WERI-Rb-1 (cell line): ENCODE measurements at places on chromosomes 6 and 20.
A peak's percentile ranks its signal among the peaks of the same experiment; 100 is the strongest.

DNA sequence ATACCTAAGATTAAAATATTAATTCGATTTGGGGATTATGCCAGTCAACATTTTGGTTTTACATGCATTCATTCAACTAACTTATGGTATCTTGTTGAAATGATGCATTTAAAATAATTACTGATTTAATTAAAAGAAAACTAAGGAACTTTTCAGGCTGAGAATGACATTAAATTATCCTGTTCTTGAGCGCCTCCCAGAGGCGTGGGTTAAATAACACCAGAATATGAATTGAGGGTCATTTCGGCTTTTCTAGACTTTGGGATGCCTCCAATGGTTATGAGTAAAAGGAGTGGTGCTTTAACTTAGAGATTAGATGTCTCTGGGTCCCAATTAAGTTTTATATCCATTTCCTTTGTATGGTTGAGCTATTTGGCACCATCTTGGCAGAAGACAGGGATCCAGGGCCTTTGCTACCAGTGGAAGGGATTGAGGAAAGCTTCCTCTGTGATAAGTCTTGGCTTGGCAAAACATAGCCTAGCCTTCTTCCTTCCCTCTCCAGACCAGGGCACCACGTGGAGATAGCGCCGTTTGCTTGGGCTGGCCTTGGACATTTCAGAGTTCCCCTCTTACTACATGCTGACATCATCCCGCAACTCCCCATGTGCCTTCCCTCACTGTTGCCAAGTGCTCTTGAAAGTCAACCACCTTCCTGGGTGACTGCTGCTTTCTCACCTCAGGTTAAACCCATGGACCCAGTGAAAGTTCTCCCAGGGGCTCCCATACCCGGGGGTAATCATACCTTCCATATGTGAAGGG lies 28.7 kb downstream of the GNAS start:
- DNase-seq: no peak

DNA sequence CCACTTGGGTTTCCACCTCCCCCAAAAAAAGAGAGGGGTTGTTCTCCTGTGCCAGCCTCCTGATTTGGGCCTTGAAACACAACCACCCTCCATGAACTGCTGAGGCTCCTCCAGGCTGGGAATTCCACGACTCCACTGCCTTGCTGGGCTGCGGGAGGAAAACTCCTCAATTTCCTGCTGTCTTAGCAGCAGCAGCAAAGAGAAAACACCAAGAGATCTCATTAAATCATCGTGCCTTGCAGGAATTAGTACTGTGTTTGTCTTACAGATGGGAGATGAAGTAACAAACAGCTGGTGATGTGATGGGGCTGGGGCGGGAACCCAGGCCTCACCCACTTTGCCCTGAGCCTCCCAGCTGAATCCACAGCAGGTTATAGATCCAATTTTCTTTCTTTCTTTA lies 29.0 kb downstream of the BPIFB1 start:
- no peak for DNase-seq

- no peak for DNase-seq
These were observed 255.6 kb upstream of the ZFP64 start for GRCh38 chr20:52447225-52447551.

DNA sequence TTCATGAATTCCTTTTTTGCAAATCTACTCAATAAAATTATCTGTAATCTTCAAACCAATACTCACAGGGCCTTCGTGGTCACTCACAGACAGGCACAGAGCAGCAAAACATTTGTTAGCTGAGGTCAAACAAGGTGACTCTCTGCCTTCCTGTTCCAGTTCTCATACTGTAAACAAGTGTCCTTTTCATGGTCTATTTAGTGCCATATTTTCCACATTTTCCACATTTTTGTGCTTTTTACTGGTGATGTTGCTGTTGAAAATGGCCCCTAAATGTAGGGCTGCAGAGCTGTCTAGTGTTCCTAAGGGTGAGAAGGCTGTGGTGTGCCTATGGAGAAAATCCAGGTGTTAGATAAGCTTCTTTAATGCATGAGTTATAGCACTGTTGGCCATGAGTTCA lies 133.1 kb upstream of the COL21A1 start:
- DNase-seq: no peak

- no peak for DNase-seq
These were observed 1.1 kb upstream of the SLC32A1 start for GRCh38 chr20:38723017-38723847.

GRCh38 chr6:111437573-111437972 lies 45.4 kb downstream of the REV3L start:
- DNase-seq: no peak

GRCh38 chr6:79895382-79896074 lies 51.8 kb downstream of the ELOVL4 start:
- no peak for DNase-seq

- DNase-seq: no peak
These were observed 62.3 kb downstream of the SNX9 start for GRCh38 chr6:157885211-157885788.

- peak; percentile 35 for DNase-seq
These were observed 48.9 kb downstream of the DCBLD1 start for GRCh38 chr6:117531346-117531745.

DNA sequence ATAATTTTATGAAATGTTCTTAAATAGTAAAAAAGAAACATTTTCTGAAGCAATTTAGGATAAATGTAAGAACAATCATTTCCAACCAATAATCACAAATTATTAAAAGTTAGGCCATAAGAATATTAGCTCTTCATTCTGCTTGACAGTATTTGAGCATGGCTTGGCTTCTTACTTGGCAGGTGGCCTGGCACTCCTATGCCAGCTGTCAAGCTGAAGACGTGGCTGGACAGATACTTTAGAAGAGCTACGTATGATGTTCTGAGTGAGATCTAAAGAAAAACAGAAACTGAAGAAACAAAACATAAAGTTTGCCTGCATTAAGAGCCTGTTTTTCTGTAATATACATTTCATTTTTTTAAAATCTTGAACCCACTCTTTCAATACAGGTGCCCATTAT lies 438.9 kb downstream of the GRIK2 start:
- DNase-seq: no peak

DNA sequence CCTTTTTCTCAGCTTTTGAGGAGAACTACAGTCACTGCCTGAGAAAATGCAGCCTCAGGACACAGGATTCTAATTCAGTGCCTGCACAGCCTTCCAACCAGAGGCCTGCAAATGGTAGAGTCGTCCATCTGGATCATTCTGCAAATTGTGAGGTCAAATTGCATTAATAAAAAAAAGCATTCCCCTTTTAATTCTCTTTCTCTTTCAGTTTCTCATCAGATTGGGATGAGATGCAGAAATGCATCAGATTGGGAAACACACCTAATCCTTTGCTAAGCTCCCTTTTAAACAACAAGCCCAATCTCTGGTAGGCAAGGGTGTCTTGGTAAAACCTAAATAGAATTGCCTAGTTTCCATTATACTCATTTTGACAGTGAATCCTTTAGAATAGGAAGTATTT lies 838.8 kb downstream of the MAFB start:
- no peak for DNase-seq

- no peak for DNase-seq
These were observed 64.2 kb upstream of the MAP3K4 start for GRCh38 chr6:160927416-160927815.

DNA sequence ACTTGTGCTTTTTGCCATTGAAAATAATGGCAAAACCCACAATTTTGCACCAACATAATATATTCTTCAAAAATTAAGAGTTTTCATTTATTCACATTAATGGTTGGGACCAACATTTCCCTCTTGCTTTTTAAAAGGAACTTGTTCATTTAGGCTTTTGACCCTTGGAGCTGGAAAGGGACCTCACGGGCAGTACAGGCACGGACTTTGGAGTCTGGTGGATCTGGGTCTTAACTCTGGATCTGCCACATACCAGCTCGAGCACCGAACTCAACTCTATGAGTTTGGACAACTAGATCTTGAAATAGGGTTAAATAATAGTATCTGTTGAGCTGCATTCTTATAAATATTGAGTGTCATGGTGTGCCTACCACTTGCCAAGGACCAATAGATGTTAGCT lies 37.2 kb downstream of the AFDN start:
- no peak for DNase-seq

DNA sequence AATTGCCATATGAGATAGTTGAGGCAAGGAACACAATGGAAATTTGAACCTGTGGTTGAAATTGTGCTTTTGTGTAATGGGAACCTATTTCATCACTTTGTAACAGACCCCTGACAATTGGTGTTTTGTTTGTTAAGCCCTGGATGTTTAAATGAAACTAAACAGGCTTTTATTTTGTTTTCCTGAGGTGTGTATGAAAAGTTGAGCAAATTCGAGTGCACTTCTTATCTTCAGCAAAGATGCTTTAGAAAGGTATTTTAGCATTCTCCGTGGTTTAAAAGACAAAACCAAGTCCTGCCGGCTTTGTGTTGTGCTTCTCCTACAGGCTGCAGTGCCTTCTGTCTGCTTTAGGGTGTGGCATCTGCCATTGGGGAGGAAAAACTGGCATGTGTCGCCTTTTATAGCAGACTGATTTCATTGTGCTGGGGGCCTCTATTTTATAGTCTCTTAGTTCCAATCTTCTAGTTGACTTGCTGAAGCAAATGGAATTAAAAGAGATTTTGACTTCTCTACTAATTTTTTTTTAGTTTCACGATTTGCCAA lies 2.2 kb upstream of the ARID1B start:
- DNase-seq: peak; percentile 45

- DNase-seq: no peak
These were observed 23.7 kb upstream of the TSHZ2 start for GRCh38 chr20:52948491-52948890.

DNA sequence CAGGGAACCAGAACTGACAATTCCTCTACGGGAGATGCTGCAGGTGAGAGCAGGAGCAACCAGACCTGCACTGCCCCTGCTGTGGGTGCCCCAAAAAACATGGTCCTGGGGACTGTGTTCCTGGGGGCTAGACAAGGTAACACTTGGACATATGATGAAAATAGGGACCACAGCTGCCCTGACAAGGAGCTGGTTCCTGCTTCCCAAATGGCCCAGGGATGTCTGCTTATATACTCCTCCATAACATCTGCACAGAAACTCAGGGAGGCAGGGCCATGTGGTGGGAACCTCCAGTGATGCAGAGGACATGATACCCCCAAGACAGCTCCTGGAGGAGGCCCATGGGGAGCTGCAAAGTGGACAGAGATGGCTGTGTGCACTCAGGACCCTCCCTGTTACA lies 19.8 kb downstream of the HLA-F start:
- no peak for DNase-seq

DNA sequence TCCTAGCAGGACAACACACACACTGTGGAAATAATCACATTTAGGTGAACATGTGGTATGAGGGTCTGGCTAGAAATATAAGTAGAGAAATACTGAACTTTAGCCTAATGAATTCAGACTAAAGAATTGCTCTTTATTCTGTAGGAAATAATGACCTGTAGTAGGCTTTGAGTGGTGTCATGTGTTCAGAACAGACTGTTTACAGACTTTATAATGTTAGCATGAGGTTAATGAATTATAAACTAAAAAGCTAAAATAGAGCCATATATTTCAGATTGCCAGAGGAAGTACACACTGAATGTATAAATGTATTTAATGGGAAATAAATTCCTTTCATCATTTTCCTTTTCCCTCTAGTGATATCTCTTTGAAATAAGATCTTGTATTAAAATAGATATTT lies 669.5 kb upstream of the EPHA7 start:
- no peak for DNase-seq

DNA sequence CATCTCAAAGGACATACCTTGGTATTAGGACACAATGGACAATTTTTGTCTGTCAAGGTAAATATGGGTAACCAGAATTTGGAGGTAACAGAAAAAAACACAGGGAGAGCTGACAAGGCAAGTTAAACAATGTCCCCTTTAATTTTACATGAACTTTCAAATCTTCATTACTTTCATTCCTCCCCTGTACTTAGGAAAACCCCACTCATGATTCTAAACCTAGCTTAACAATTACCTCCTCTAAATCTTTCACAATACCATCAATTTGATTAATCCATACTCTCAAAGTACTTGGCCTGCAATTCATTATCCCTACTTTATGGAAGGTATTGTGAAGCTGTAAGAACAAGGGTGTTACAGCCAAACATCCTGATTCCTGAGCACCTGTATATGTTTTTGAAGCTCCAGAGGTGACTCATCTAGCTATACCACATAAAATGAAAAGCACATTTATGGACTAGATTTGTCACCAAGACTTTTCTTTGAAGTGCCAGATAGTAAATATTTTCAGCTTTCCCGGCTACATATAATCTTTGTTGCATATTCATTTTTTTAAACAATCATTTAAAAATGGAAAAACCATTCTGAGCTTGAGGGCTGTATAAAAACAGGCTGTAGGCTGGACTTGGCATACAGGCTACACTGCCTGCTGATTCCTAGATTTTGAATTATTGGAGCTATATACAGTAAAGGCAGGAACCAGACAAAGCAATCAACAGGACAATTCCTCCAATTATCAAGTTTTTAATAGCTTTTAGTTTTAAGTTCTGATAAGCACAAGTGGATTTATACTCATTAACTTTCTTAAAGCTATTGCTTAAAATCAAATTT lies 22.9 kb downstream of the DEK start:
- DNase-seq: no peak

GRCh38 chr6:38079537-38079936 lies 260.0 kb downstream of the ZFAND3 start:
- no peak for DNase-seq

- DNase-seq: no peak
These were observed 383.7 kb downstream of the MAFB start for GRCh38 chr20:40305303-40305702.

GRCh38 chr6:111417946-111418345 lies 65.1 kb downstream of the REV3L start:
- DNase-seq: no peak

GRCh38 chr6:66725670-66726069 lies 1018.6 kb upstream of the EYS start:
- no peak for DNase-seq

DNA sequence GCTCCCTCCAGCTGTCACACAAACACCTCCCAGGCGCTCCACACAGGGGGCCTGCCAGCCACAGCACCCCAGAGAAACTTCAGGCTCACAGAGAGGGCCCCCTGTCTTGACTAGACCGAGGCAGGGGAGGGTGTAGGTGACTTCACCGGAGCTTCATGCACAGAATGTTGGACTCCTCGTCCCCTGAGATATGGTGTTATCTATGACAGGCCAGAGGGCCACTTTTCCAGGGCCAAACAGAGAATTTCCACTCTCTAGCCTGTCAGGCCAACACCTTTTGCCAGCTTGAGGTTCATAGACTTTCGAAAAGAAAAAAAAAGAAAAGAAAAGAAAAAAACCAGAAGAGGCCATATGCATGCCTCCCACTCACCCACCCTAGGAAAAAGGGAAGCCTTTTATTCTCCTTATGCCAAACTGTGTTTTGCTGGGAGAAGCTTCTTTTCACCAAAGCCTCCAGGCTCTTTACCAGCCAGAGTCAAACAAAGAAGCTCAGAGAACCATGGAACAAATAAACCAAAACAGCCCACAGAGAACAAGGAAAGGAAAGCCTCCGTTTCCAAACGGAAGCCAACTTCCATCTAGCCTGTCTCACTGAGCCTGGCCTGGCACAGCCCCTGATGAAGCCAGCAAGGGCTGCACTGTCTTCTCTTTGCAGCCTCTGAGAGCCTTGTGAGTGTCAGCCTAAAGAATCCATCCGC lies 313.2 kb upstream of the JARID2 start:
- no peak for DNase-seq

- DNase-seq: no peak
These were observed 205.1 kb downstream of the DLL1 start for GRCh38 chr6:170085475-170086401.
